ENCODE measurements at places on chromosomes 12 and 14.

- DNase-seq: no peak
Measured at GRCh38 chr14:68397371-68397811, 395.5 kb downstream of the ZFP36L1 start.

DNA sequence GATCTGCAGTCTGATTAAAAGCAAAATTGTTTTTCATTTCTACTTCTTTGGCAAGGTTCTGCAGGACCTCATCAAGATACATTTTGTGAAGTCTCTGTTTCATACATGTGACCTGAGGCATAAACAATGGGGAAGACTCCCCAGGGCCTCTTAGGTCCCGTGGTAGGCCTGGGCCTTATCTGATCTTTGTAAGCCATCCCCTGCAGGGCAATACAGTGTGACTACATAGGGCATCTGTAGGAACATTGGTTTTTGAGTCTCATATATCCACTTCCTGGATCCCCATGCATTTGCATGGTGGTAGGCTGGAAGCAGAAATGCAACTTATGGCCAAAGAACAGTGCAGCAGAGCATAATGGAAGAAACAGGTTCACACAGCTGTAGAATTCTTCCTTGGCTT lies 6.0 kb downstream of the FAR2 start:
- DNase-seq: no peak

GRCh38 chr12:71431991-71432390 lies 7.6 kb upstream of the LGR5 start:
- DNase-seq: no peak

DNA sequence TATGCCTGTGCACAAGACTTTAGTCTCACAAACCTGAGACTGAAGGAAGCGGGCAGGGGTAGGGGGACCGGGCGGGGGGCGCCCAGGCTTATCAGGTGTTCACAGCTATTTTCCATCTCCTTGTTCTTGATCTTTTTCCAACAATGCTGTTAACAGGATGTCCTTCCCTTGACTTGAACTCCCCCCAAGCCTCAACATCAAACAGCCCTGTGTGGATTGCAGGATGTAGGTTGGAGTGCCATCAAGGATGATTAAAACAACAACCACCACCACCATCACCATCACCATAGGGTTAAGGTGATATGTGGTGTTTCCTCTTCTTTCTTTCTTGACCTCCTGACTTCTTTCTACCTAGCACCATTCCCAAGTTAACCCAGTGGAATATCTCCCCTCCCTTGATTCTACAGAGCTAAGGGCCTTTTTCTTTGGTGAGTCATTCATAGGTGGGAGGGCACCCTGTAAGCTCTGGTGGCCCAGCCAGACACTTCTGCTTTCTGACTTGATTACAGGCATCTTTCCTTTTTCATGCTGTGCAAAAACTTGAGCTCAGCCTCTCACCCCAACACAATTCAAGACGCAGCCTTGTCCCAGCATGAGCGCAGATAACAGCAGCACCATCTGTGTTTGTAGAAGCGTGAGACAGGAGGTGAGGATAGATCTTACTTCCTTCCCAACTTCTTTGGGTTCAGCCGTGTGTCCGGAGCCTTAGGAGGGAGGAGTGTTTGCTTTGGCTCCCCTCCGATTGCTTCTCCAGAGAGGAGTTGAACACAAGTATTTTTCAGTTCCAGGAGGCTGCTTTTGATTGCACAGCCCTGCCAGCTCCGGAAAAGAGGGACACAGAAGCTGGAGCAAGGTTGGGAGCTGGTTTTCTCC lies 26.8 kb downstream of the FLVCR2 start:
- DNase-seq: no peak

DNA sequence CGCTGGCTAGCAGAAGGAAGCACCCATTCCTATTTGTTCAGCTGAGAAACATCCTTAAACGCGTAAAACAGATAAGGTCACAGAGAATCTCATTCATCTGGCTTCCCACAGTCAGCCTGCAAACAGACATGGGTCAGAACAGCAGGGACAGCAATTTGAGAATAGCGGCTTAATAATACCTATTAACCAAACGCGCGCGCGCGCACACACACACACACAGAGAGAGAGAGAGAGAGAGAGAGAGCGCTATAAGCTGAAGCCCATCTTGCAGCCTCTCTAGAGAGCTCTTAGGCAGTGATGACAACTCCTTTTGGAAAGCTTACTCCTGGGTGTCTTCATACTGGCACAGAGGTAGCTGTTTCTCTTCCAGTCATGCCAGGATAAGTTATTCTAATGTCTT lies 26.4 kb downstream of the TMEM132D start:
- no peak for DNase-seq

DNA sequence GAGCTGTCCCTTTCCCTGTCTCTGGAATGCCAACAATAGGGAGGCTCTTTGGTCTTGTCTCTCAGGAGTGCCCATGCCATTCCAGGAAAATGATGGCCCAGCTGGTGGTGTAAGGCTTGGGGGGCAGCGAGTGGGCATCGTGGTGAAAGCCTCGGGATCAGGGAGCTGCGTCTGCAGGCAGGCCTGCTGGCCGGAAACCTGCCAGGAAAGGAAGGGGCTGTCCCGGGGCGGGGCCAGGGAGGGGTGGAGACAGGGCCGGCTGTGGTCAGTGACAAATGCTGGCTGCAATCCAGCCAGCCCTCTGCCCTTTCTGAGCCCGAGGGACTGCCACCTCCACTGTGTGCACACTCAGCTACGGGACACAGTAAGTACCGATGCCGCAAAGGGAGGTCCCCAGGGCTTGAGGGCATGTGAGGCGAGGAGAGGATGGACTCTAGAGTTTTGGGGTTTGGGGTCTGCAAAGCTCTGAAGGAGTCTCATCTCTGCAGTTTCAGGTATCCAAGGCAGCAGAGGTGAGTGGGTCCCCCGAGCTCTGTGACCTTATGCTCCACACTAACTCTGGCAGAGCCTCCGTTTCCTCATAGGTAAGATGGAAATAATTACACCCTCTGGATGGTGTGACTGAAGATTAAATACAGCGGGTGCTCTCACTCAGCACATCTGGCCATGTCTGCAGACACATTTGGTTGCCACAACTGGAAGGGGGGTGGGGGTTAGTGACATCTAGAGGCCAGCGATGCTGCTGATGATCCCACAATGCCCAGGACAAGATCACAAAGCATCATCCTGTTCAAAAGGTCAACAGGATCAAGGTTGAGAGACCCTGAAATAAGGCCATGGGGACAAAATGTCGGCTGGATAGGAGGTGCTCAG lies at the start of gene SERPINA5:
TSS of gene SERPINA5 (plus strand) at position 300 of the 873 bp plus-strand sequence. CDS start 5,937 bp downstream, outside the sequence.
- no peak for DNase-seq

- DNase-seq: no peak
Measured at GRCh38 chr14:104732355-104732804, 8.4 kb downstream of the ADSS1 start.

DNA sequence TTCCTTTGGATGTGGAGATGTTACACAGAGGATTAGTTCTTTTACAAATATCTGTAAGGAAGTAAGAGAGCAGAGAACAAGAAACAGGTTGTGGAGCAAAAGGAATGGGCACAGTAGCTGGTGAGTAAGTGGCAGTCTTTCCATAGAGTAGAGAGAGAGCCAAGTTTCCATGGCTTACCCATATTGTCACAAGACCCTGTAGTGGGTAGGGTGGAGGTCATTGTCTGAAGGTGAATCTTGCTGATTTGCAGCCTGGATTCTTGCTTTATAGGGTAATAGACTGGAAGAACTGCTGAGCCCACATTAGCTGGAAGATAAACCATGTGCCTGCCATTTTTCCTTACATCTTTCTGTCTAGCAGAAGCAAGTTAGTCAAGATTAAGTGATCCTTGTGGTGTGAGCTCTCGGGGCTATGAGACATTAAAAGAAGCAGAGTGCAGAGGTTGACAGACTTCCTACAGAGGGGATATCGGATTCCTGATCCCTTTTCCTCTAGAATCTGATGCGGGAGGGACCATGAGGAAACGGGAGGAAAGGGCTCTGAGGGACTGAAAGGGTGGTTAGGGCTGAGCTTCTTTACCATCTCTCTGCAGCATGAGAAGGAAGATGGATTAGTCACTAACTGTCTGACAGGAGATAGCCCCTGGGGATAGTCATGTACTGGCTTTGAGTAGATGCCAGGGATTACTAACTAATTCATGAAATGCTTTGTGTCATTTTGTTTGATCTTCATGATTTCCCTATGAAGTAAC lies 44.0 kb upstream of the LRTM2 start:
- DNase-seq: no peak

- DNase-seq: no peak
Measured at GRCh38 chr14:100442036-100442435, 118.9 kb downstream of the SLC25A47 start.

DNA sequence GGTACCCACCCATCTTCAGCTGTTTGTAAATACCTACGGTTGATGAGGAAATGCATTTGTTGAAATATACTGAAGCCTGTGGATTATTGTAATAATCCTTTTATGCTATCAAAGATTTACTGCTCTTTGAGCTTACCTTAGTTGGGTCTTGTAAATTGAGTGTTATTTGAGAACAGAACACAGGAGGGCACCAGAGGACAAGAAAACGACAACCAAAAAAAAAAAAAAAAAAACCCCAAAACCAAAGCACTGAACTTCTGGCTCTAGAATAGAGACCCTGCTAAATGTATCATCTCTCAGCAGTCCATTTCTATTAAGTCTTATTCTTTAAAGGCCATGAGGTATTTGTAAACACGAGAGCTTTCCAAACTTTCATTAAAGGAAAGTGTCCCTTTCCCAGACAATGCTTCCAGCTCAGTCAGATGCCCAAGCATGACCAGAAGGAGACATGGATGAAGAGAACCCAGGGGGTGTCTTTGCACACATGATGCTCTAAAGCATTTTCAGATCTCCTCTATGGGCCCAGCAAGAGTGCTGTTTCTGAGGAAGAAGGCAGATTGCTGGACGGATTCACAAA lies 763.9 kb downstream of the NRXN3 start:
- no peak for DNase-seq

DNA sequence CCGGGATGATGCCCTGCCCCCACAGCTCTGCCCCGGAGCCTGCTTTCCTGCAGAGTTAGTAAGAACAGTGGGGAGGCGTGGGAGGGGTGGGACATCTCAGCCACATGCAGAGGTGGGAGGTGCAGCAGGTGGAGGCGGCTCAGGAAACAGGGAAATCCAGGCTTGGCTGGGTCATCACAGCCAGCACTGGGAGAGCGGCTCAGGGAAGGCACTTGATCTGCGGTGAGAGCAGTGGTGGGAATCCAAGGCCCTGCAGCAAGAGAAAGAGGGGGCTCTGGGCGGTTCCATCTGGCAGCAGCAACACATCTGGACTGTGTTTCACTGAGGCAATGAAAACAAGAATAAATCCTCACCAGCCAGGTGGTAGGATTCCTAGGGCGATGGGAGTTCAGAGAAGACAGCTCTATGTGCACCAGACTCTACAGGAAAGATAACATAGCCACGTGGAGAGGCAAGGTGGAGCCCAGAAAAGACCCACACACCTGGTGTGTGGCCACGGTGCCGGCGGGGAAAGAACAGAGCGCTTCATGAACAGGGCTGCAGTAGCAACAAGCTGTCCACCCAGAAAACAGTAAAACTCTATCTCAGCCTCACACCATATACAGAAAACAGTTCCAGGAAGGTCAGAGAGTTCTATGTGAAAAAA lies 57.6 kb downstream of the CCDC85C start:
- DNase-seq: no peak

DNA sequence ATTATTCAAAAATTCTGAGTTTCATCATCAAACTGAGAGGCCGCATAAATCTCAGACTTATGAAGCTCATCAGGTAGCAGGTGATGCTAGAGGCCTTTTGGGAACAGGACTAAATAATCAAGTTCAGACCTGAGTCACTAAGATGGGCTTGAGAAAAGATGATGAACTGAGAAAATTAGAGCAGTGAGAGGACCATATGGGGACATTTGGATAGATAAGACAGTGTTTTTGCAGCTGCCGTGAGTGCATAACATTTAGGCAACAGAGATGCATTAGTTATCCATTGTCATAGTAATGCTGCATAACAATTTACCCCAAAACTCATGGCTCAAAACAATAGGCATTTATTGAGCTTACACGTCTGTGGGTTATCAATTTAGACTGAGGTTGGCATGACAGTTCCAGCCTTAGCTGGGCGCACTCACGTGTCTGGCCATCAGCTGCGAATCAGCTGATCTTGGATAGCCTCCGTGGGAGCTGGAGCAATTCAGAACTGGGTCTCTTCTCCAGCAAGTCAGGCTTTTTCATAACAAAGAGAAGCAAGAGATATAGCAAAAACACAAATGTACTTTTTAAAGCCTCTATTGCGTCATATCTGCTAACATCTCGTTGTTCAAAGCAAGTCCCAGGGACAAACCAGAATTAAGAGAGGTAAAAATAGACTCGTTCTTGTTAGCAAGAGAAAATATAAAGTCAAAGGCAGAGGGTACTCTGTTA lies 72.8 kb downstream of the CAPZA3 start:
- DNase-seq: no peak

DNA sequence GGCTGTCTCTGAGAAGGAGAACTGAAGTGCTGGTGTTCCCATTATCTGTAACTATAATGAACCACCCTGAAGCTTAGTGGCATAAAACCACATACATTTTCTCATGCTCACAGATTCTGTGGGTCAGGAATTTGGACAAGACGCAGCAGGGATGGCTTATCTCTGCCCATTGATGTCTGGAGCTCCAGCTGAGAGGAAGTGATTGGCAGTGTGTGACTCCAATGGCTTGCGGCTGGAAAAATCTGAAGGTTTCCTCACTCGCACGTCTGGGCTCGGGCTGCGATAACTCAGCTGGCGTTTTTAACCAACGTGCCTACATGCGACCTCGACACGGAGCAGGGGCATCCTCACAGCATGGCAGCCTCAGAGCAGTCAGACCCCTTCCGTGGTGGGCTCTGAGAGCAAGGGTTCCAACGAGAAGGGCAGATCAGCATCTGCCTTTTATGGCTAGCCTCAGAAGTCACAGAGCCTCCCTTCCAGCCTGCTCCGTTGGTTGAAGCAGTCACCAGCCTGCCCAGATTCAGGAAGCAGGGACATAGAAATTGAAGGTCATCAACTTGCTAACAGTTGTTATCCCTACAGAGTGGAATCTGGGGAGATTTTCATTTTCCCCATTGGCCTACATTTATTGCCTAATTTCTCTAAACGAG lies 143.3 kb upstream of the BCL2L14 start:
- no peak for DNase-seq

GRCh38 chr12:114194956-114195355 lies 211.0 kb downstream of the TBX5 start:
- no peak for DNase-seq

- no peak for DNase-seq
Measured at GRCh38 chr12:2292560-2292959, 239.8 kb downstream of the CACNA1C start.

GRCh38 chr12:131641315-131641714 lies 69.6 kb upstream of the SFSWAP start:
- no peak for DNase-seq

- no peak for DNase-seq
Measured at GRCh38 chr12:69105101-69105962, 134.0 kb upstream of the CPSF6 start.
